ENCODE measurements at places on chromosomes 7 and 10.

GRCh38 chr10:22243321-22243720, 25.5 kb upstream of the EBLN1 start:
- no peak for DNase-seq

DNA sequence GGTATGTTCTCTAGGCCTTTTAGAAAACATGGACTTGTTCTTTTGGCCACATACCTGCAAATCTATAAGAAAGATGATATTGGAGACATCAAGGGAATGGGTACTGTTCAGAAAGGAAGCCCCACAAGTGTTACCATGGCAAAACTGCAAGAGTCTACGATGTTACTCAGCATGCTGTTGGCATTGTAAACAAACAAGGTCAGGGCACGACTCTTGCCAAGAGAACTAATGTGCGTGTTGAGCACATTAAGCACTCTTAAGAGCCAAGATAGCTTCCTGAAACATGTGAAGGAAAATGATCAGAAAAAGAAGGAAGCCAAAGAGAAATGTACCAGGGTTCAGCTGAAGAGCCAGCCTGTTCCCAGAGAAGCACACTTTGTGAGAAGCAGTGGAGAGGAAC, 37.1 kb downstream of the SDK1 start:
- DNase-seq = no peak

DNA sequence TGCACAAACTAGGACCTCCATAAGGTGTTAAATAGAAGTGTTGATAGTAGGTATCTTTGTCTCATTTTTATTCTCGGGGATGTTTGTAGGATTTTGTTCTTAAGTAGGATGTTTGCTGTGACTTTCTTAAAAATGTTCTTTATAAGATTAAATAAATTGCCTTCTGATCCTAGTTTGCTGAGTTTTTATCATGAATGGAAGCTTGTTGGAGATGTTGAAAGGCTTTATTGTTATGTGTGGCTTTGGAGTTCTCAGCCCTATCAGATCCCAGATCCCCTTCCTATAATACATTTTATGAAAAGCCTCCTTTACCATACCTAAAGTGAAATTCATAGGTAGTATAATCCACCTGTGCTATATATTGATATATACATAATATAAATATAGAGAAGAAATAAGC, 40.1 kb downstream of the NHLRC2 start:
- DNase-seq = no peak

DNA sequence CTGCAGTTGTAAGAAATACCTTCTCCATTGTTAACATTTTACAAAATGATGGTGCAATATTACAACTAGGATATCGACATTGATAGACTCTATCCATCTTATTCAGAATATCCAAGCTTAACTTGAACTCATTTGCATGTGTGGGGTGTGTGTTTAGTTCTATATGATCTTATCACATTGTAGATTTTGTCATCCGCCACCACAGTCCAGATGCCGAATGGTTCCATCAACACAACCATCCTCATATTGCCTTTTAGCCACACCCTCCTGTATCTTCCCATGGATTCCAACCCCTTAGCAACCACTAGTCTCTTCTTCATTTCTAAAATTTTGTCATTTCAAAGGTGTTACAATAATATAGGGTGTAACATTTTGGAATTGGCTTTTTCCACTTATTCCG, 452.9 kb upstream of the AKR1E2 start:
- no peak for DNase-seq

DNA sequence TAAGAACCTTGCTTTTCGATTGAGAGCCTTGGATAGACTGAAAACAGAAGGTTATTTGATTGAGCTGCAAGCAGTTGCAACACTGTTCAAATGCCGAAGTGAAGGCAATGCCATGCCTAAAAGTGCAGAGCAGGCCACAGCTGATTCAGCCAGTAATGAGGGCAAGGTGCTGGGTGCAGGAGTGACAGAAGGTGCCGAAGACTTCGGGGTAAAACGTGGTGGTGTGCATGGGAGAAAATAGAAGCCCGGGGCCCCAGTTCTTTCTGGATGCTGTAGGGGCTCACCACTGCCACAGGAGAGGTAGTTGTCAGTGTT, 43.6 kb upstream of the GATAD1 start:
- DNase-seq = no peak

GRCh38 chr7:159042581-159043101, 102.0 kb downstream of the VIPR2 start:
- DNase-seq = no peak
